ENCODE measurements at places on chromosomes 2 and 18.

DNA sequence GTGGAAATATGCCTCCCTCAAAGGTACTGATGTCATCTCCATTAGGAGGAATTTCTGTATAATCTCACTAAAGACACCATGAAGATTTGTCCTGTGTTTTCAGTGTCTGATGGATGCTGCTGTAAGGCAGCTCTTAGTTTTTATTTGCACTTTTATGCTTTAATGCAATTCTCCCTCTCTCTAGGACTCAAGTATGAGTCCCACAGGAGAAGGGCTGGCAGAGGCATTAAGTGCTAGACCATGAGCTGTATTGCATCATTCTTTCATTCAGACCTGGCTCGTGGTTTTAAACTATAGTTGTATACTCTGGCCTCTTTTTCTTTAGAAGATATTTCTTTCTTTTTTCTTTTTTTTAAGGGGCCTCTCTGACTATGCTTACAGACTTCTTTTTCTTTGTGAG, 805.6 kb downstream of the DPP10 start:
- DNase-seq = no peak

DNA sequence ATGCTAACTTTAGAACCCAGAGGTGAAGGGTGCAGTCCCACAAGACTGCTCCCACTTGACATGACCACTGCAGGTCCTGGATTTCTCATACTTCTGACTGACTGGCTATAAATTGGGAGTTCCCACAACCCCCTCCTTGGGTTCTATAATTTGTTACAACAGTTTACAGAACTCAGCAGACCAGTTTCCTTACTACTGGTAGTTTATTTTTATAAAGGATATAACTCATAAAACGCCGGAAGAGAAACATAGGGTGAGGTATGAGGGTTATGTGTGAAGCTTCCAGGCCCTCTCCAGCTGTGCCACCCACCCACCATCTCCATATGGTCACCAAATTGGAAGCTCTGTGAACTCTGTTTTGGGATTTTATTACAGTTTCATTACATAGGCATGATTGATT, 839.6 kb downstream of the TSN start:
- DNase-seq = no peak

- no peak for DNase-seq
These were observed 52.5 kb downstream of the CDH2 start for GRCh38 chr18:28124131-28125029.

- DNase-seq = no peak
These were observed 254.5 kb downstream of the DSEL start for GRCh38 chr18:67261931-67262552.

DNA sequence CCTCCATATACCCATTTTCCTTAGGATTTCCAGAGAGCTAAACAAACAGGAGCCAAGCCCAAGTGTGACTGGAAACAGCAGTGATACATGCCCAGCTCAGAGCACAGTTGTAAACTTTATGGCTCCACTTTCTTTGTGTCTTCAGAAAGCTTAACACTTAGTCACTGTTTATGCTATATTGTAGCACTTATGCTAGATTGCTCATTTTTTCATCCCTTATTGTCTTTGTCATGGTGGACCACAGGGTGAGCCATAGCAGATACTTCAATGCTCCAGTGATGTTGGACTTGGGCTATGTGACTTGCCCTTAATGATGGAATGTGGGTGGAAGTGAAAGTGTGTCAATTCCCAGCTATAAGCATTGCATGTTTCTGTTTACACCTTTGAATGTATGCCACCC, 401.6 kb downstream of the METTL4 start:
- DNase-seq = no peak

GRCh38 chr2:207825045-207825954, 55.6 kb upstream of the FZD5 start:
- no peak for DNase-seq
